M059J (cell line): ENCODE measurements at places on chromosomes 13 and 19. TPM values are rescaled to one million over a fixed set of nuclear protein-coding genes. Genes with fewer than 3 reads are reported as not detected.

DNA sequence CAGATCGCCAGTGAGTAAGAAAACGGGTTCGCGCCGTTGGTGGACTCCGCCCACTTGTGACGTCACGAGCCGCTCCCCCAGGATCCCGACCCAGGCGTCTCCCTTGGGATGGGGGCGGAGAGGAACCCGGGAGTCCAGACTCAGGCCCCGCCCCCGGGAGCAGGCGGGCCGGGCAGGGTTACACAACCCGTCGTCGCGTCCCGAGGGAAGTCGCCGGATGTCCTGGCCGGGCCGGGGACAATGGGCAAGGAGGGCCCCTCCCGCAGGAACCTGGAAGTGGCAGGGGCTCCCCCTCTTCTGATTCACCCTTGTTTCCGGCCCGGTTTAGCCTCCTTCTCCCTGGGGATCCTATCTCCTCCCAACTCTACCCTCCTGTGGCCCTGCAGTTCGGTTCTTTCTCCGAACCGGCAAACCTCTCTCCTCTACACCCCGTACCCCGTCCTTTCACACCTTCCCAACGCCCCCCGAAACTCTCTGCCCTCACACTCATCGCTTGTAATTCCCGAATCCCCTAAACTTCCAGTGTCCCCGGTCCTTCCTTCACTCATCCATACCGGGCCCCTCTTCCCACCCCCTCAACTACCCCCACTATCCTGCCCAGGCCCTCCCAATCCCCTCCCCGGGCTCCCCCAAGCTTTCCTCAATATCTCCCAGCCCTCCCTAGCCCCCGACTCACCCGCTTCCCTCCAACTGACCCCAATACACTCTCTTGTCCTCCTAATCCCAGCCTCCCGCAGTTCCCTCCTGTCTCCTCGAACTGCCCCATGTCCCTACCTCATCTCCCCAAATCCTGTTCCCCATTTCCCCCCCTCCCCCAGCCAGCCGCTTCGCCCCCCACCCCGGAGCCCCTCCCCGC lies 20.0 kb upstream of the ERCC1 start:
- peak; percentile 99 for DNase-seq

DNA sequence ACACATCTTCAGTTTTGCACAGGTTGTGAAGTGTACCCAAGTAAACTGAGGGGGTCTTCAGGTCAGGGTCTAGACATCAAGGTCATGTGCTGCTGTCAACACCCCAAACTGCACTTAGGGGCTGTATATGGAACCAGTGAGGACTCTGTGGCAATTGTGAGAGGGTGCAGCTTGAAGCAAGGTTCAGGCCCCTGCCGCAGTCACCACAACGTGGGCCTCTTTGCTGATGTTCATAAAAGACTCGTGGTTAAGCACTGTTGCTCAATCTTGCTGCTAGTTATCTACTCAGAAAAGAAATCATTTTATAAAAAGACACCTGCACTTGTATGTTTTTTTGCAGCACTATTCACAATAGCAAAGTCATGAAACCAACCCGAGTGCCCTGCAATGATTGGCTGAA lies 907.4 kb downstream of the UQCRFS1 start:
- DNase-seq = no peak

GRCh38 chr13:30504081-30504480 lies 38.3 kb upstream of the HMGB1 start:
- DNase-seq = no peak

- no peak for DNase-seq
These were observed 5.7 kb upstream of the ZNF14 start for GRCh38 chr19:19738564-19738963.

GRCh38 chr19:49214701-49215100 lies 57.1 kb downstream of the TRPM4 start:
- DNase-seq = no peak

C3 gene
- total RNA-seq = 4.0 and 5.2 TPM in 2 replicates

DNA sequence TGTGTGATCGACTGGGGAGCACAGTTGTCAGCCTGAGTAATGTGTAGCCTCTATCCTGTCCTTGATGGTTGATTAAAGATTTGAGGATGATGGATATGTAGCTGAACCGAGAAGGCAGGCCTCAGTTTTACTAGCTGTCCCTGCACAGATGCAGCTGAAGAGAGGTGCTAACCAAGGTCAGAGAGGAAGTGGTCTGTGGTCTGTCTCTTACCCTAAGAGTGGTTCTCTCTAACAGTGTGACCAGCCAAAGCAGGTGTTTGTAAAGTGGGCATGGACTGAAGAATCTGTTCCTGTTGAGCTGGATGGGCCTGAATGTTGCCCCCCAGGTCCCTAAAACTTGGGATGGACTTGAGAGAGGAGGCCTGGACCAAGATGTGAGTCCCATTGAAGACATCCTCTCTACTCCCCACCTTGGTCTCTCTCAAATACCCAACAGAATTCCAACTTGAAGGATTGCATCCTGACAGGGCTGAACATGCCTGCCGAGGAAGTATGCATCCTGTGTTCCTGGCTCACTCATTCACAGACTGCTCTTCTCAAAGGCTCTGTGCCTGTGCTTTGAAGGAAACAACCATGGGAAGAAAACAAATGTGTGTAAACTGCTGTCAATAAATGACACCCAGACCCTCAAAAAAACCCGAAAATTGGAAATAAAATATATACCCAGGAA lies 223.8 kb downstream of the MAB21L1 start:
- DNase-seq = no peak

DNA sequence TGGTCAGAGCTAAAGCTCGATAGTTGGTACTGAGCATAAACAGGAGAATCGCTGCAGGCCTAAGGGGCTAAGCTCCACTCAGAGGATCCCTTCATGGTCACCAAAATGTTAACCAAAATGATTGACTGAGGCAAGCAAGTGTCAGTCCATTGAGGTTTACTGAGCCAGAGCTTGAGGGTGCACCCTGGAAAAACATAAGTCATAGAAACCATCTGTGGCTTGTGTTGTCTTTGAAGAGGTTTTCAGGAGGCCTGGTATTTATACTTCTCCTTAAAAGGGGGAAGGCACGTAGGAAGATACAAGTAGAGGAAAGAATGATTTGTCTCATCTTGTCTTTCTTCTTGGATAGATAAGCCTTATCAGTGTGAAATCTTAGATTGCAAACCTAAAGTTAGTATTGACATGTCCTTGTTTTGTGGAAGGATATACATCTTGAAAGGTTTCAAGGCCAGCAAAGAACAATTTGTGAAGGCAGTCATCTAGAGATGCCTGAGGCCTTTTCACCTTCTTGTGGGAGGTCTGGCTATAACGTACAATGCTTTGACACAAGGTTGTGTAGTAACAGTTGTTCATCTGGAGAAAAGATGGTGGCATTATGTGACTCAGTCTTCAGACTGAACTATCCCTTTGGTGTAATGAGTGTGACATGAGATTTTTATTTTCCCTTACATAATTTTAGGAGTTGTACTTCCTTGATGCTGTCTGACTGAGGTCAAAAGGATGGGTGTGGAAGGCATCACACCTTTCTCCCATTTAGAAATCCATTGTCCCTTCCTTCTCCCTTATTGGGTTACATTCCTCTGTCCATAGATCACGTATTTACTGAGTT lies 14.7 kb upstream of the CEACAM6 start:
- no peak for DNase-seq

CYP2A7 gene
- total RNA-seq = not detected in 2 replicates

DNA sequence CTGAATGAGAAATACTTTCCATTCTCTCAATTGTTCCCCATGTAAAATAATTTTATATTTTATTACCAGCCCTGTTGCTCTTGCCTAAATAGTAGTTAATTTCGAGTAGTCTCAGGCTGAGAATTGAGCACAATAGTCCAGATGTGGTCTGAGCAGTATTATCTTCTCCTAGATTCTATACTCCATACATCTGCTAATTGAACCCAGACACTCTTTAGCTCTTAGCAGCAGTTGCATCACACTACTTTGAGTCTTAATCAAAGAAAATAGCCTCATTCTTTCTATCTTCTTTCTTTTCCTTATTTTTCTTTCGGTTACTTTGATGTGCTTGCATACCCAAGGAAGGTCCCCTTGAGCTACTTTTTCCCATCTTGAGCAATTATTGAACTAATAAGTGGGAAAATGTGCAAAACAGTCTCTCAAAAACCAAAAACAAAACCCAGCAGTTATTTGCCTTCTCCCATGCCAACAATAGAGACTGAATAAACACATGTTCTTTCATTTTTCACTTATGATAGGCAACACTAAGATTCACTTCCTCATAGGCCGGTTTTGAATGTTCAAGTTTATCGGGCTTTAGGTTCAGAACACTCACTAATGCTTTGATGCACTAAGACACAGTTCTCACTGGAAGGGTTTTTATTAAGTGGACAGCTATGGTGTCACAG lies 204.5 kb downstream of the POU4F1 start:
- DNase-seq = no peak

GRCh38 chr13:85828094-85828684 lies 29.0 kb upstream of the SLITRK6 start:
- DNase-seq = peak; percentile 3

- peak; percentile 85 for DNase-seq
These were observed 39.5 kb upstream of the RPL21 start for GRCh38 chr13:27211771-27212364.

DNA sequence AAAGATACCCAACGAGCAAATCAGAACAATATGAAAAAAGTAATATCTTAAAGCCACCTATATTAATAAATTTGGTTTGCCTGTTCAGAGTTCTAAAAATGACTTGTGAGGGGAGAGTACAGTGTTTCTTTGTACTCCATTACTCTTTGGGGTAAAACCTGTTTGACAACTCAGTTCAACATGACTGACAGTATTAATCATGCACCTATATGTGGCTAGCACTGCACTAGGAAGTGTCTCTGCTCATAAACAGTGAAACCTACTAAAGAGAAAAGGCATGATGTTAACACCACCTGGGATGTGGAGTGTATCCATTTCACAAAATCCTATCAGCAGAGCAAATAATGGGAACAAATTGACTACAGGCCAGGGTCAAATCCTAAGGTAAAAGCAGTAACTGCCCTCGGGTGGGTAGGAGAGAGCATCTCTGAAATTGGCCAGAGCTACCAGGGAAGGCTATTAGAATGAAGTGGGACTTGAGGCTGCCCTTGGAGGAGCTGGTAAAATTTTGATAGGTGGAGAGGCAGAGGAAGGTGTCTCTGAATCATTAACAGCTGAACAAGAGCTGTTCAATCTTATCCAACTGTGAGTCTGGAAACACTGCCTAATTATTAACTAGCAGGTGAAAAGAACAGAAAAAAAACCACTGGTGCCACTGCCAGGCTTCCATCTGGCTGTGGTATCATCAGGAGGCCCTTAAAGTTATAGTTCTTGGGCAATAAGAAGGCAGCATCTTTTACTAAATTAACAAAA lies 365.1 kb downstream of the DNAJC15 start:
- DNase-seq = no peak

DNA sequence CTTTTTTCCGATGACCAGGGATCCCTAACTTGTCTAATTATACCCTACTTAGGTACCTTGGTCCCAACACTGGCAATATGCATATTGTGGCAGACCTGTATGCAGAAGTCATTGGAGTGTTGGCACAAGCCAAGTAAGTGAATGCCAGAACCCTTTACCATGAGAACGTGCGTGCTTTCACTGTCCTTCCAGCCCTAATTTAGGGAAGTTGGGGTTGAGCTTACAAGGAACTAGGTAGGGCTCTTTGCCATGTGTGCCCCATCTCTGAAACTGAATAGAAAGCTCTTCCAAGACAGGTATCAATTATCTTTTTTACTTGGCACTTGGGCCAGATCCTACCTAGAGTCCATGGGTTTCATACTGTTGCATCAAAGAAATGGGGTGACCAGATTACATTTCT lies 93.2 kb downstream of the FRY start:
- DNase-seq = no peak

GRCh38 chr13:93951108-93951507 lies 528.4 kb downstream of the DCT start:
- DNase-seq = no peak

- no peak for DNase-seq
These were observed 22.9 kb upstream of the OR10H1 start for GRCh38 chr19:15838351-15838750.

- DNase-seq = no peak
These were observed 5.6 kb upstream of the ATP8B3 start for GRCh38 chr19:1817553-1818179.

ANGPTL8 gene
- not detected in 2 replicates for total RNA-seq

GRCh38 chr13:110524541-110525257 lies 36.8 kb downstream of the RAB20 start:
- no peak for DNase-seq

DNA sequence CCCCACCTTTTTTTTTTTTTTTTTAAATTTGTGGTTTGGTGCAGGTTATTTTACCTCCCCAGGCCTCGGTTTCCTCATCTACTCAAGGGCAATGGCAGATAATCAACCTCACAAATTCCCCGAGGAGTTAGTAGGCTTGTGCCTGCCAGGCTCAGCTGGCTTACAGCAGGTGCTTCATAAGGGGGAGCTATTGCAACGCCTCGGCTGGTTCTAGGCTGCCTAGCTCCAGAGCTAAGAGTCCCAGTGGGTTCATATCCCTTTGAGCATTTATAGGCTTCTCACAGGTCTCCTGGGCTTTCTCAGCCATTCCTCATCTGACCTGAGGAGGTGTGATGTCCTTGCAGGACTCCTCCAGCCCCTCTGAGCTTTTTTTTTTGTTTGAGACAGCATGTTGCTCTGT lies 10.6 kb downstream of the BCKDHA start:
- no peak for DNase-seq

- no peak for DNase-seq
These were observed 437.5 kb downstream of the FGF9 start for GRCh38 chr13:22108283-22108942.

DNA sequence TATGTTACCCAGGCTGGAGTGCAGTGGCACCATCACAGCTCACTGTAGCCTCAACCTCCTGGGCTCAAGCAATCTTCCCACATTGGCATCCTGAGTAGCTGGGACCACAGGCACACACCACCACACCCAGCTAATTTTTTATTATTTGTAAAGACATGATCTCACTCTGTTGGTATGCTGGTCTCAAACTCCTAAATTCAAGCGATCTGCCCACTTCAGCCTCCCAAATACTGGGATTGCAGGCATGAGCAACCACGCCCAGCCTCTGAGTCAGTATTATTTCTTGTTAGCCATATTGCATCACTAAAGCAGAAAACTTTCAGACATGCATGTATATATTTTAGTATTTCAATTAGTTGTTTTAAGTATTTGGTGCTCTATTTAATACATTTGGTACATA lies 376.4 kb downstream of the GPC6 start:
- peak; percentile 45 for DNase-seq

DNA sequence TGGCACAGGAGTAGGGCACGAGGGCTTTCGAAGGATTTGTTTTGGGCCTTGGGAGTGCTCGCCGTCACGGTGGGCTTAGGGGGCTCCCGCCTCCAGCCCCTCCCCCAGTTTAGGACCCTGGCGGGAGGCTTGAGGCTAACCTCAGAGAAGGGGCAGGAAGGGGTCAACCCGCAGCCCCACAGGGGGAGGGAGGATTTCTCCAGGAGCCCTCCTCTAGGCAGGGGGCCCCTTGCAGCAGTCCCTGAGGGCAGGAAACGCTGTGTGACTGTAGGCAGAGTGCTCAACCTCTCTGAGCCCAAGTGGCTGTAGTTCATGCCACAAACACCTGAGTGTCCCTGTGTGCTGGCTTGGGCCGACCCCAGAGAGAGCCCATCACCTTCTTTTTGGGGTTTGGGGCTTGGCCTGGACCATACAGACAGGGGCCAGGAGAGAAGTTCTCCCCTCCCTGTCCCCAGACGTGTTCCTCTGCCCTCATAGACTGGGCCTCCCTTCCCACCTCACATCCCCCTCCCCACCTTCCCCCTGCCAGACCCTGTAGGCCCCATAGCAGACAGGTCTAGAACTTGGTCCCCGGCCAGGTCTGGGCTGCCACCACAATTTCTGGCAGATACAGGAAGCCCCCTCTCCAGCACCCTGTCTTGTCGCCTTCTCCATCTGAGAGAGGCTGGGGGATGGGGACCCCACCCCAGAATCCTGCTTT lies 8.1 kb downstream of the ISYNA1 start:
- DNase-seq = no peak

GRCh38 chr13:93222976-93223375 lies 3.6 kb upstream of the GPC6 start:
- no peak for DNase-seq

- peak; percentile 62 for DNase-seq
These were observed 21.8 kb upstream of the NAXD start for GRCh38 chr13:110593430-110594130.
